ENCODE measurements at places on chromosomes 5 and 9.
A peak's percentile ranks its signal among the peaks of the same experiment; 100 is the strongest.

GRCh38 chr9:135355521-135356011 lies 124.0 kb upstream of the PPP1R26 start:
- DNase-seq = no peak

- no peak for DNase-seq
Observed at GRCh38 chr5:139422307-139422893, 16.9 kb downstream of the DNAJC18 start.

DNA sequence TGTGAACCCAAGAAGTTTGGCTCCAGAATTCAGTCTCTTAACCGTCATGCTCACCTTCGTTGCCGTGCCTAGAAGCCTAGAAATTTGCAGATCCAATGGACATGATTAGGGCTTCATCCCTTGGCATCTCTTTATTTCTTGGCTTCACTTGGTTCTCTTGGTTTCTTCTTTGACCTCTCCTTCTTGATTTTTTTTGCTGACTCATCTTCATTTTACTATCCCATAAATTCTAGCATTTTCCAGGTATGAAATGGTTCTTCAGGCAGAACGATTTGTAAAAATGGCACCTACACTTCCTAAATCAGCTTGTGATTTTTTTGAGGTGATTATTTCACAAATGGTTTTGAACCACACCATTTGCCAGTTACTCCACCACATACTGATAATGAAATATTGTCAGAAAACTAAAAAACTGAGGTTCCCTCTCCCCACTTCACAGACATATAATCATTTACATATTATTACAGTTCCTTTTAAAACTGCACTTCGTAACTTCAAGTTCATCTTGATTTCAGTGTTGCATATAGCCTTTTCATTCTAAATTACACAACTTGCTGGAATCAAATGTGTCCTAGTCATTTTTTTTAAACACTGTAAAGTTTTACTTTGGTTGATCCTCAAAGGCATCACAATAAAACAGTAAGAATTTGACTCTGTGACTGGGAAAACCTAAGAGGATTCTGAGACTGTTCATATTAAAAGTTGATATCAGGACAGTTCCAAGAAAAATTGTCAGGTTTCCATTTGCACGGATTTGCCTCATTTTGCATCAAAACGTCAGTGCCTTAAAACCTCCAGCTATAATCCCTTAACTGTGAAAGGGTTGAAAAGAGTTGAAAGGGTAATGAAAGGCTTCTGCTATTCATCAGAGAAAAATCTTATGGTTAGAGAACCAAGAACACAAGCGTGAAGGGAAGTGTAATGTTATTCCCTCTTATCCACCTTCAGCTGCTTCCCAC lies 8.9 kb upstream of the NREP start:
- no peak for DNase-seq

GRCh38 chr5:110855961-110856360 lies 117.2 kb downstream of the SLC25A46 start:
- DNase-seq = no peak

GRCh38 chr9:27487927-27488326 lies 36.2 kb upstream of the IFNK start:
- no peak for DNase-seq

GRCh38 chr9:32579706-32580331 lies 6.9 kb upstream of the NDUFB6 start:
- peak; percentile 47 for DNase-seq

GRCh38 chr9:82606492-82607382 lies 456.2 kb downstream of the RASEF start:
- DNase-seq = peak; percentile 1

- DNase-seq = no peak
Observed at GRCh38 chr5:177595991-177596774, 3.7 kb upstream of the B4GALT7 start.

- peak; percentile 53 for DNase-seq
Observed at GRCh38 chr5:67209141-67209771, 12.7 kb upstream of the CD180 start.

GRCh38 chr5:166551384-166551783 lies 1740.1 kb upstream of the WWC1 start:
- no peak for DNase-seq

- no peak for DNase-seq
Observed at GRCh38 chr5:145934276-145934675, 2.1 kb upstream of the SH3RF2 start.

- DNase-seq = no peak
Observed at GRCh38 chr9:89138463-89139390, 39.9 kb downstream of the SHC3 start.

DNA sequence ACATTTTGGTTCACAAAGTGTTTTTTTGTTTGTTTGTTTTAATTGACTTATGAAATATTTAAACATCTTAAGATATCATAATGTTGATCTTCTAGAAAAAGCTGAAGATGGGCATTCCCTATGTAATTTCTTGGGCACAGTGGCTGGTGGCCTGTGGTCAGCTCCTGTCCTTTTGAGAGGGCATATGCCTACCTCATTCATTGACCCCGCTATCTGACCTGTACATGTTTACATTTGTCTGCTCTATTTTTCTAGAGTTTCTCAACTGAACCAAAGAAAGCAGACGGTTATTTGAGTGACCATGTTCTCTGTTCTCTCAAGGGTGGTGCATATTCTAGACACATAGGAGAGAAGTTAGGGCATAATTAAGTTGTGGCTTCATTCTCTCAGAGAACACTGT lies 5.3 kb downstream of the SGCD start:
- no peak for DNase-seq

DNA sequence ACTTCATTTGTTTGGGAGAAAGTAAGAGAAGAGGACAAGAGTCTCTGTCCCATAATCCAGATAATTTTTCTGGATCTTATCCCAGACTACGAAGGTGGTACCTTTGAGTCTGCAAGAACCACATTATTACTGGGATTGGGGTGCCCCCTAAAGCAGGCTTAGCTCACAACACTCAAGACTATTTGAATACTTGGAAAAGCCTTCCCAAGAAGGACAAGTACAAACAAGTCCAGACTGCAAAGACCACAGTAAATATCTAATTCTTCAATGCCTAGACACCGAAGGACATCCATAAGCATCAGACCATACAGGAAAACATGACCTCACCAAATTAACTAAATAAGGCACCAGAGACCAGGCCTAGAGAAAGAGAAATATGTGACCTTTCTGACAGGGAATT lies 40.2 kb upstream of the TMED7 start:
- DNase-seq = no peak

- DNase-seq = no peak
Observed at GRCh38 chr9:110986529-110986928, 51.7 kb downstream of the LPAR1 start.

DNA sequence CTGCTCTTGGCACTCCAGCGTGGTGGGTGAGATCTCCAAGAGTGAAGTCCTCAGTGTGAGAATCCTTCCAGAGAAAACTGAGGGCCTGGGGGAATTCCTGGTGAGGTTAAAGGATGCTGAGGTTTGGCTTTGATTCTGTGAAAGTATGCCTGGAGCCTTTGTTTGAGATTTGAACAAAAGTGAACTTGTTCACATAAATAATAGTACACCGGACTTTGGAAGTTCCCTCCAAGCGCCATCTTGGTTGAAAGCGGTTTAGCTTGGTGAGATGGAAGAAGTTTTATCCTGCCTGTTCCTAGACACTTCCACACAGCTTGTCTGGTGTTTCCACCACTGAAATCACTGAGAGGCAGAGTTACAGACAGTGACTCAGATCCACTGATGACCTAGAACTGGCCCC lies 286.4 kb downstream of the NTRK2 start:
- DNase-seq = no peak

All from anterior cingulate cortex (tissue), 58 donors.